ENCODE measurements at places on chromosomes 11 and 22.

DNA sequence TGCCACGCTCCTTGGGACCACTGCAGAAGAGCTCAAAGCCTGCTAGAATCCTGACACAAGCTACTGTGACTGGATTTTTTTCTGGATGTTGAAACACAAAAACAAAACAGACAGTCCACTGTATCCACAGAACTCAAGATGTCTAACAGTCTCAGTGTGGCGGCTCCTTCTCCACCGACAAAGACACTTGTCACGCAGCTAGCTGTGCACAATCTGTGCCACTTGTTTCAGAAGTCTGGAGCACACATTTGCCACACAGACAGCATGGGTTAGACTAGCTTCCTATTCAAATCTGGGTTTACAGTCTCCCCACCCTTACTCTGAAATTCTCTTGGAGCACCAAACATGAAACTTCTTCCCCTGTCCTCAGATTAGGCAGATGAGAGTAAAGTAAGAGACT, 99.2 kb downstream of the GALNT18 start:
- DNase-seq, result no peak

GRCh38 chr11:130585545-130585944, 137.1 kb downstream of the ADAMTS15 start:
- DNase-seq, result no peak

- no peak for DNase-seq
Measured at GRCh38 chr11:85903406-85903805, 48.2 kb downstream of the CCDC83 start.

- DNase-seq, result no peak
Measured at GRCh38 chr11:47163193-47163592, 13.5 kb downstream of the ARFGAP2 start.

- DNase-seq, result no peak
Measured at GRCh38 chr22:44332946-44333345, 20.2 kb upstream of the SHISAL1 start.

DNA sequence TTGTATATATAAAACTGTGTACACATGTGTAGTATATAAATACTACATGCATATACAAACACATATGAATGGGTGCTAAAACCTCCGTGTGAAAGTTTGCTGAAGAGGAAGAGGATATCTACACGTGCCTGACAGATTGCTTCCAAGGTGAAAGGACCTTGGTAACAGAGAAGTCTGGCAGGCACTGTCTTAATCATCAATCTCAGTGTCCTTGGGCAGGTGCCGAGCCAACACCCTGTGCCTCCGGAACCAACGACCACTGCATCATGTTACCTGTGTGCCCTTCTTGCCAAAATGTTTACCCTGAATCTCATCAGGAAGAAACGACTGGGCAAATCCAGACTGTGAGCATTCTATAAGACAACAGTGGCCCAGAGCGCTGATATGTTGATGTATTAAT, 15.0 kb downstream of the NAP1L4 start:
- no peak for DNase-seq

- peak; percentile 79 for DNase-seq
Measured at GRCh38 chr22:24435861-24436371, 8.5 kb downstream of the ADORA2A start.
